Suppressor macrophage (primary cell): ENCODE measurements at places on chromosomes 3 and 15.

DNA sequence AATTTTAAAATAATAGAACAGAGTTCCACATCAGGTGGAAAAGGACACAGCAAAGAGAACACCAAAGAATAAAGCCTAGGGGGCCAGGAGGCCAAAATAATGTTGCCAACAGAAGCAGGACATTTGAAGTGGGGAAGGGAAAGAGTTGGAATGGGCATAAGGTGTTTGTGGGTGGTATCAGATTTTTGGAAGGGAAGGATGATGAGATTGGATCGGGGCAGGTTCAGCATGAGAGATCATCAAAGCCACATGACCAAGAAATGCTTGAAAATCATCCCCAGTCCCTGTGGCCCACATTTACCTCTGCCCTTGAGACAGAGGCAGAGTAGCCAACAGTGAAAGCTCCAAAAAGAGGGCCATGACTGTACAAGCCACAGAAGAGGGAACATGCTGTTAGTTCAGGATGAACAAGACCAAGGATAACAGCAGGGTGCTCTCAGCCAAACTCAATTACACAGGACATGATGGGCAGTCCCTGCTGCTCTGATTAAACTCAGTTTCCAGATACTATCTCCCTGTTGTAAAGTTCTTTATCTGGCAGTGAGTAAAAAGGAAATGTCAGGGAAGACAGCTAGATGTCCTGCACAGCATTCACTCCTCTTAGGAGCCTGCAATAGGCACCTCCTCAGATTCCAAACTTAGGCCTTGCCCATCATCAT is 32.5 kb downstream of the RAB27A start:
- DNase-seq, result no peak

DNA sequence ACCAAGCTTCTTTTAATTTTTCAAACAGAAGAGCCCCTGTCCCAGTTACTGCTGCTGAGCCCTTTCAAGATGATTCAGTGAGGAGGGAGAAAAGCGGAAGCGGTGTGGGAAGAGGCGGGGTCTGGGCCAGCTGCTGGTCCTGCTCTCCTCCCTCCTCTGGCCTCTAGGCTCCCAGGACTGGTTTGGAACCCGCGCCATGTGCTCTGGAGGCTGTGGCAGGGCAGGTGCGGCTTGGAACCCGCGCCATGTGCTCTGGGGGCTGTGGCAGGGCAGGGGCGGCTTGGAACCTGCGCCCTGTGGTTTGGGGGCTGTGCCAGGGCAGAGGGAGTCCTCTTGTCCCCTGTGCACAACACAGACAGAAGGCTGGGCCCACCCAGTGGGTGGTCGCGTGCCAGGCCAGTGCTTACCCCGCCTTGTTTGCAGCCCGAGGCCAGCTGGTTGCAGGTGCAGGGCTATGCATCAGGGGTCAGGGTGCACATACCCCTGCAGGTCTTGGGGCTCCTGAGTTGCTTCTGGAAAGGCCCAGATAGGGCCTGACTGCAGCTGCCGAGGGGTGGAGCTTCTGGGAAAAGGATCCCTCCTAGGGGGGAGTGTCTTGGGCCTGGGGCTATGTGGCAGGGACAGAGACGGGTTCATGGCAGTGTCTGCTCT is 12.2 kb downstream of the ALG1L2 start:
- DNase-seq, result peak; percentile 69

GRCh38 chr3:126644615-126645014 is 10.3 kb downstream of the TXNRD3 start:
- DNase-seq, result no peak

DNA sequence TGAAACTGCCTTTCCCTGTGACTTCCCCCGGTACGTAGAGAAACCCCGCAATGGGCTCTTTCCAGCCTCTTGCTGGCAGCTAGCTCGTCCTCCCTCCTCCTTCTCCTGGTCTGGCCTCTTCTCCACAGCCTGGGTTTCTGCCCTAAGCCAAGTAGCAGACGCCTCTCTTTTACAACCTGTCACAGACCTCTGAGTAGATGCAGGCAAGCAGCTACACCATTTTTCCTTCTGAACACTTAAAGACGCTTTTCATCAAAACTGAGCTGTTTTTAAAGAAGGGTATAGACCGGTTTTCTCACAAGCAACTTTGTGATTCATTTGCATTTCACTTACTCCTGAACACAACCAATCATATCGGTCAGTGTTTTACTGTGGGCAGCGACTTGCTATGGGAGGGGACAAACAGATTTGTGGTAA is 32.0 kb downstream of the ADAMTSL3 start:
- DNase-seq, result no peak

DNA sequence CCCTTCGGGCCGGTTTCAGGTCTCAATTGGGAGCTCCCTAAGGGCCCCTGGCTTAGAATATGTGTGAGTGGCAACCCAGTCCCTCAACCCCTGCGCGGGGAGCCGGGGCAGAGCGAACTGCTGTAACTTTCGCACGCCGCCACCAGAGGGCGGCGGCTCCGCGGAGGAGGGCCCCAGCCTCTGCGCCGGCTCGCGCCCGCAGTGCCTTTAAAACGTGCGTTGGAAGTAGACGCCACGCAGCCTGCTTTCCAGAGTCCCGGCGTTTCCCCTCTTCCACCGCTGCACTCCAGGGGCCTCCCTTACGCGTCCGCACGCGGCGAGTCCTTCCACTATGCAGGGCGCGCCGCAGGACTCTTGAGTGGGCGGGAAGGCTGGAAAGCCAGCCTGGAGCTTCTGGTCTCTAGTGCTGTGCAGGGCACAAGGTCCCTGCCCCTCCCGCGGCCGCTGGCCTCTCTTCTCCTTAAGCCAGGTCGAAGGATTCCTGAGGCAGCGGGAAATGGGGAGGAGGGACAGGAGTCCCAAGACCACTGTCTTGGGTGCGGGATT is 23.7 kb upstream of the RNU6-1 start:
- peak; percentile 87 for DNase-seq

DNA sequence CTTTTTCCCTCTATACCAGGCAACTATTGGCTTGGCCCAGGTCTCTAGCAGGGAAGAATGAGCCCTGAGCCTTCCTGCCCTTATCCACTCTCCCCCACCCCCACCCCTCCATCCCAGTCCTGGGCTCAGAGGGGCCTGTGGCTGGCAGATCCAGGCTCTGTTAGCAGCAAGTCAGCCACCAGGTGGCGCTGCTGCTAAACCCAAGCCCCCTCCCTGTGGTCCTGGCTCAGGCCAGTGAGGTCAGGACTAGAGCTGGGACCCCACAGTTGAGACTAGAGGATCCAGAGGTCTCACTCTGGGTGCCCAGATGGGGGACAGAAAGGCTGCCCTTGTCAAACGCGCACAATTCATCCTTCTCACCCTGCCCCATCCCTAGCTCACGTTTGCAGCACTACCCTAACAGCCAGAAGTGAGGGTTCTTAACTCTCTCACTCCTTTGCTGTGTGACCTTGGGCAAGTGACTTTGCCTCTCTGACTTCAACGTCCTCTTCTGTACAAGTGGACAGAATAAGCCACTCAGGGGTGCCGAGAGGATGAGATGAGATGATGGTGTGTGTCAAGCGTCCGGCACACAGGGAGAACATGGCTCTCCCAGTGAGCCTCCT is 46.8 kb upstream of the SLC6A1 start:
- DNase-seq, result peak; percentile 76

DNA sequence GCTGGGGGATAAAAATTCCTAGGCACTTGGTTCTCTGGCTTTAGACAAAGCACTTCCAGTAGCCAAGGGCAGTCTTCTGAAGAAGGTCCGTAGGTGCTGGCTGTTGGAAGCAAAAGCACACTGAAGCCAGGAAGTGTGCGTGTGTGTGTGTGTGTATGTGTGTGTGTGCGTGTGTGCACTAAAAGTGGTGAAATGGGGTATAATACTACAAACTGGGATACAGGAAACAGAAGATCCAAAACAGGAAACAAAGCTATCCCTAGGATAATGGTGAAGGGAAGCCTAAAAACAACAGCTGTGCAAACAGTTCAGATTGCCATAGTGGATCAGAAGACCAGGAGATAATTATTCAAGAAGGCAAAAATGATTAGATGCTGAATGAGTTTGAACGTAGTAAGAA is 103.4 kb downstream of the IL20RB start:
- no peak for DNase-seq

GRCh38 chr15:74062236-74062635 is 20.1 kb downstream of the GOLGA6A start:
- no peak for DNase-seq

DNA sequence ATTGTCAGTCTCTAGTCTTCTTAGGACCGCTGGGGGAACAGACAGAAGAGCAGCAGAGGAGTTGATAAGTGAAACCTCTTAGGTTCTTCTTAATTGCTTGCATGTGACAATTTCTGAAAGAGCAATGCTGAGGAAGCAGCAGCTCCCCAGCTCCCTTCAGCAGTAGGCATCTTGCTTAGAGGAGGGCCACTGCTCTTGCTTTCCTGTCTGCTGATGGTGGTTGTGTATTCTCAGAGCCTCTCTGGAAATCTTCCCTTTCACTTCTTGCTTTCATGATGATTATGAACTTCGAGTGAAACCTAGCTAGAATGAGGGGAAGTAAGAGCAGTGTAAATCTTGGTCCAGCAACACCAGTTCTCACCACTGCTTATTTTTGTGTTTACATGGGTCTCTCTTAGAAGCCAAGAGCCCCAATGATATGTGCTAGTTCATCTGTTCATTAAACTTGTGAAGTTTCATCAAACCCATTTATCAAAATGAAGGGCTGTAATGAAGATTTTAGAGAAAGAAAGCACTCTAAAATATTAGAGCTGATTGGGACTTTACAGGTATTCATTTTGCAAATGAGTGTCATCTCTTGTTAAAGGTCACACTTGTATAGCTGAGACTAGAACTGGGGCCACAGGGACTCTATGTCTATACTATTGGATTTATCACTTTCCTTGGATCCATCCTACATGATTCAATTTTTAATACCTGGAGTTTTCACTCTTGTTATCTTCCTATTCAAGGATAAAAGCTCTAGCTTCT is 246.7 kb downstream of the LPP start:
- peak; percentile 85 for DNase-seq

DNA sequence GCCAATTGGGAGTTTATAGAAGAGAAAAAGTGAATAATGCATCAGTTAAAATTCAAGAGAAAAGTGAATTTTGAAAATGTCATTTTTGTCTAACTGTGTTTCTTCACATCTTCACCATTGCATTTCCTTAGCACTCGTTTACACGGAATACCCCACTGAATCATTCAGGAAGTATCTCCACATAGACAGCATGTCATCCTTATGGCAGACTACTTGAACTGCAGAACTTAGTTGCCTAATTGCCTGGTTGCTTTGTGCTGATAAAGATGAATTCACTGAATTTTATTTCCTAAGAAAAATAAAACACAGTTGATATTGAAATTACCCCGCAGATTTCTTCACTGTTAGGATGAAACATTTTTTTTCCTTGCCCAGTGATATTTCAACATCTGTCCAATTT is 627.1 kb downstream of the ROBO1 start:
- no peak for DNase-seq

DNA sequence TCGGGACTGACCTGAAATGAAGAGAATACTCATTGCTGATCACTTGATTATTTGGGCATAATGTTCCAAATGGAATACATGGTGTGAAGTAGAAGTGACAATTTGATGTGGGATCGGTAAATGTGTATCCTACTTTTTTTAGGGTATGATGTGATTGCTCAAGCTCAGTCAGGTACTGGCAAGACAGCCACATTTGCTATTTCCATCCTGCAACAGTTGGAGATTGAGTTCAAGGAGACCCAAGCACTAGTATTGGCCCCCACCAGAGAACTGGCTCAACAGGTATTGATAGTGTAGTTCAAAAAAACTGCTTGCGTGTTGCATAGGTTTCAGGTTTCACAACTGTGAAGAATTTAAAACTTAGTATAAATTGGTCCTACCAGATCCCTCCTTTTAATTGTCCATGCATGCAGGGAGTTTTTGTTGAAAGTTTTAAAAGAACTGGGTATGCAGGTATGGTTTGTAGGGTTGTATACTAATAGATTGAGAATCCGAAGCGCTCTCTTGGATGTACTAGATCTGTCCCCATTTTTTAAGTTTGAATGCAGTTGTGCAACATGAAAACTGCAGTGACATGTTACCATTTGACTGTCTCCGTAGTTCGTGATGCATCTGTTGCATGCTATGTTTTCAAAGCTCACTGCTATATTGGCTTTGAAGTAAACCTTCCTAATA is 1.6 kb downstream of the EIF4A2 start:
- DNase-seq, result no peak

DNA sequence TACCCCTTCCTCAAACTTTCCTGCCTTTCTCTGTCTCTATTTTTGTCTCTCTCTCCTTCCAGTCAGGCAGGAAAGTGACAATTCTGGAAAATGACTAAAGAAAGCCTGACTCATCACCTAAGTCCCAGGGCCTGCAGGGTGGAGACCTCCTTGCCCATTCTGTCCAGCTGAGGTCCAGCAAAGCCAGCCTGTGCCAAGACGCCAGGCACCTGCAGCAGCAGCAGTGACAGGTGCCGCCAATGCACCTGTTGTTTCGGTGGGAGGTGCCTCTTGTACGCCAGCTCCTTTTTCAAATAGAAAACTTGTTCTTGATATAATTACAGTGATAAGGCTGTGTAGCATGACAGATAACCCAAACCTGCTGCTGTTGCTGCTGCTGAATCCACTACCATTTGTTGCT is 501.3 kb downstream of the NTRK3 start:
- DNase-seq, result no peak

GRCh38 chr3:89266074-89266473 is 158.7 kb downstream of the EPHA3 start:
- DNase-seq, result no peak

DNA sequence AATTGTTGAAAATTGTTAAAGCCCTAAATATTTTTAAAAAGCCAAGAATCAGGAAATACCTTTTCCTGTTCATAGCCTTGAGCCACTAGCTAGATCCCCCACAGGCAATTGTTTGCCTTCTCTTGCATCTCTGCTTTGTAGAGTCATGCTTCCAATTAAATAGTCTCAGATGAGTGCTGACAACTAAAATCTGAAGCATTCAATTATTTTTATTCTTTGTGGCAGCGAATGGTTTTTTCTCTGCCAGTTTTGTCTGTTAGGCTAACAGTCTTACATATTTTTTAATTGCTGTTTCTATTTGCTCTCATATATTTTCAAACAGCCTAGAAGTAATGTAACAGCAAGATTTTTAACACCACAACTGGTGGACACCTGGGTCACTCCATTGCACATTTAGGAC is 277.1 kb upstream of the GBE1 start:
- DNase-seq, result no peak

- DNase-seq, result peak; percentile 72
These were observed at the start of gene ZBTB20 for GRCh38 chr3:115146418-115147328. ZBTB20 (minus strand) TSS chr3:115147288.

- no peak for DNase-seq
These were observed 98.4 kb downstream of the NAALADL2 start for GRCh38 chr3:174957551-174958001.

- DNase-seq, result no peak
These were observed 264.2 kb downstream of the NFKBIZ start for GRCh38 chr3:102113421-102114041.

- DNase-seq, result no peak
These were observed 1.0 kb upstream of the THUMPD3 start for GRCh38 chr3:9361691-9362388.

- DNase-seq, result no peak
These were observed 81.6 kb upstream of the ROBO2 start for GRCh38 chr3:76958274-76958673.

GRCh38 chr3:24149032-24149431 is 203.9 kb downstream of the NR1D2 start:
- no peak for DNase-seq

GRCh38 chr3:12179441-12179840 is 20.7 kb upstream of the TIMP4 start:
- no peak for DNase-seq

GRCh38 chr3:157667493-157667892 is 164.3 kb upstream of the VEPH1 start:
- DNase-seq, result no peak

- DNase-seq, result no peak
These were observed 83.0 kb downstream of the AKAP13 start for GRCh38 chr15:85463276-85463892.
